ENCODE measurements at places on chromosomes 5 and 9.

DNA sequence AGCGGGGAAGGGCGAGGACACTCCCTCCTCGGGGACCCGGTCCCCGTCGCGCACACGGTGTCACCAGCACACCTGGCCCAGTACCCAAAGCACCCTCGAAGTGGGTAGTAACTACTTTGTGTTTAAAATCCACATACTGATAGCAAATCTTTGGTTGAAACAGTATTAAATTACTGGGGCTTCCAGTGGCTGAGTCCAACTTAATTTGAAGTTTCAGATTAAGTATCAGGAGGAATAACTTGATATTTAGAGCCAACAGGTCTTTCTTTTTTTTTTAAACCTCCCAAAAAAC lies 615 bp downstream of the ATG10 start:
- no peak for DNase-seq

DNA sequence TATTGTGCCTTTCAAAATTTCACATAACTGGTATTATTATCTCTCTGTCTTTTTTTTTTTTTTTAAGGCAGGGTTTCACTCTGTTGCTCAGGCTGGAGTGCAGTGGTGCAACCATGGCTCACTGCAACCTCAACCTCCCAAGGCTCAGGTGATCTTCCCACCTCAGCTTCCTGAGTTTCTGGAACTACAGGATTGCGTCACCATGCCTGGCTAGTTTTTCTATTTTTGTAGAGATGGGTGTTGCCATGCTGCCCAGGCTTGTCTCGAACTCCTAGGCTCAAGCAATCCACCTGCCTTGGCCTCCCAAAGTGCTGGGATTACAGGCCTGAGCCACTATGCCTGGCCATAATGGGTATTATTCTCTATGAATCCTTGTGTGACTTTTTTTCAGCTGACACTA lies 402.3 kb upstream of the SMARCA2 start:
- no peak for DNase-seq

GRCh38 chr9:38061326-38061977 lies 7.6 kb downstream of the SHB start:
- DNase-seq: no peak

GRCh38 chr5:148569948-148570347 lies 84.4 kb downstream of the HTR4 start:
- DNase-seq: no peak

GRCh38 chr5:67021031-67021430 lies 175.6 kb downstream of the CD180 start:
- DNase-seq: no peak

DNA sequence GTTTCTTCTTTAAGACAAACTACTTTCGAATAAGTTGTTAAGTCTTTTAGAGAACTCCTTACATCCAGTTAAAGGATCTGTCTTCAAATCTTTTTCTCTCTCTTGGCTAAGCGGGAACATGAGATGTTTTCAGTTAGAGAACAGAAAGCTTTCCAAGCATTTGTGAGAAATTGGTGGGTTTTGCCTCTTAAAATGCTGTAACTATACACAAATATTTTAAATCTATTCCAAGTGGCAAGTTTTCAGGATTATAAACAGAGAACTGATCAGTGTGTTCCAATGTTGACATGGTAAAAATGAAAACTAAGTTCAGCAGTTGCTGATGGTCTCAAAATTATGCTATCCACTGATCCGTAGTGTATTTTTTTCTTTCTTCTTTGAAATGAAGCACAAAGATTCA lies 100.4 kb downstream of the EBF1 start:
- DNase-seq: no peak

GRCh38 chr5:143170104-143170503 lies 233.4 kb downstream of the NR3C1 start:
- DNase-seq: no peak

DNA sequence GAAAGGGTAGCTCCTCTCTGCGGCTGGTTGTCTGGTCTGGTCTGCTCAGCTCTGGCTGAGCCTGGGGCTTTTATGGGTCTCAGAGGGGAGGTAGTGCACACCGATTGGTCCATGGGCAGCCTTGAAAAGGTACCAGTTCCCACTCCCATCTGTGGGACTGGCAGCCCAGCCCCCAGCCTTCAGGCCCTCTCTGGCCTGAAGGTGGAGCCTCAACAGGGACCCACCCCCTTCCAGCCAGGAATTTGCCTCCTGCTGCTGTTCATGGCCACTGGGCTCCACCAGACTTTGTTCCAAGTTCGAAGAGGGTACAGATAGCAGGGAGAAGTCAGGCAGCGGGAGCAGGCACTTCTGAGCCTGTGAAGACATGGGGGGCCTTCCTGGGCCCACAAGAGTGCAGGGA lies 165.3 kb upstream of the SLC27A6 start:
- no peak for DNase-seq

DNA sequence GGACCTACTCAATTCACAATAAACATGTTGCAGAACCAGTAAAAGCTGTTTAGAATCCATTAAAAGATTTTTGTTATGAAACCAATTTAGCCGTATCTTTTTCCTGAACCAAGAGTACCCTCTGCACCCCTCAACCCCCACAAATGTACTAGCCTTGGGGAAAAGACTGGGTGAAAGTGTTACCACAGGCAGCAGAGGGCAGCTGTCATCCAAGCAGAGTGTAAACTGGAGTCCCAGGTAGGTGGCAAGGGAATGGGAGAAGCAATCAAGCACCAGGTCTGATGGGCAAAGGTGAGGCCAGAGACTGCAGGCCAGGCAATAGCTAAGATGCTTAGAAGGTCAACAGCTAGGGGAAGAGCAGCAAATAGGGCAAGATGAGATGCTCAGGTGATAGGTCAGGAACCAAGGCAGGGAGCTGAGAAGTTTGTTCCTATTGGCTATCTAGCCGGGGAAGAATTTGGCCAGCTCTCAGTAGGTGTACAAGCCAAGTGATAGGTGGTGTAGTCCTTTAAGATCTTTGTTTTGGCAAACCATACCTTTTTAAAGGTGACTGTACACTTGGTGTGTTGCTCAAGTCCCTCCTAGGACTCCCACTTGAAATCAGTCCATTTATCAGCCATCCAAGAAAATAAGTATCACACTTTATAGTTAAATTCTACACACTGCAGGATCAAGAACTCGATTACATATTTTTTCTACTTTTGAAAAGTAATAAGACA lies 77.8 kb upstream of the CCDC112 start:
- DNase-seq: no peak

GRCh38 chr9:89637787-89638186 lies 33.0 kb downstream of the GADD45G start:
- no peak for DNase-seq

DNA sequence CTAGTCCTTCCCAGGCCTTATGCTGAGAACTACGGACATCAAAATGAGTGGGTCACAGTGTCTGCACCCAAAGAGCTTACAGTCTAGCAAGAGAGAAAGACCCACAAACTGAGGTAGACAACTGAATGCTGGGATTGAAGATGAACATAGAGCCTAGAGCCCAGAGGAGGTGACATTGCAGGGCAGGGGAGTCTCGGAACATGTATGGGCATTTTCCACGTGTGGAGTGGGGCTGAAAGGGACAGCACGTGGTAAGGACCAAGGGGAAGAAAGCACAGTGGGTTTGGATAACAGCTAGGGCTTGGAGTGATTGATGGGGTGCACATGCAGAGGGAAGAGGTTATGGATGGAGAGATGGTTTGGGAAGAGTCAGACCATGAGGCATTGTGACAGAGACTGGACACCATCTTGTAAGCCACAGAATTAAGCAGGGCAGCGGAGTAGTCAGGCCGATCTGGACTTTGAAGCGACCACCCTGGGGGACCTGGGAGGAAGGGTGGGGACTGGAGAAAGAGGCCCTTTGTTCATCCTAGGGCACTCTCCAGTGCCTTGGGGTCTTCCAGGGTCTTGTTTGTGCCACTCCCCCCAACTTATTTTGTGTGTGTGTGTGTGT lies 47.5 kb upstream of the SH3PXD2B start:
- no peak for DNase-seq

DNA sequence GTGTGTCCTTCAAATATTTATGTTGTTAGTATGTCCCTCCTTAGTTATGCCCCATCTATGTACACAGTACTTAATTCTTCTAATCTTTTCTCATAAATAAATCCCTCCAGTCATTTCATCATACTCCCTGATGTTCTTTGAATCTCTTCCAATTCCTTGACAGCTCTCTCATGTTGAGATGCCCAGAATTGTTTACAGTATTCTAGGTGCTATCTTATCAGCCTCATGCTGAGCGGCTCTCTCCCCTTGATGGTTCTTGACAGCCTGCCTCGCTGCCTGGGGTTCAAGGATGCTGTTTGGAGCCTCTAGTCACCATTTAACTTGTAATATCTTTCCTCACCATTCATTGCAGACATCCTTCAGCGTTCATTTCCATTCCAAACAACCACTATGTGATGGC lies 799.2 kb downstream of the BRINP1 start:
- no peak for DNase-seq

- no peak for DNase-seq
Measured at GRCh38 chr9:133773889-133774655, 35.9 kb upstream of the SARDH start.

DNA sequence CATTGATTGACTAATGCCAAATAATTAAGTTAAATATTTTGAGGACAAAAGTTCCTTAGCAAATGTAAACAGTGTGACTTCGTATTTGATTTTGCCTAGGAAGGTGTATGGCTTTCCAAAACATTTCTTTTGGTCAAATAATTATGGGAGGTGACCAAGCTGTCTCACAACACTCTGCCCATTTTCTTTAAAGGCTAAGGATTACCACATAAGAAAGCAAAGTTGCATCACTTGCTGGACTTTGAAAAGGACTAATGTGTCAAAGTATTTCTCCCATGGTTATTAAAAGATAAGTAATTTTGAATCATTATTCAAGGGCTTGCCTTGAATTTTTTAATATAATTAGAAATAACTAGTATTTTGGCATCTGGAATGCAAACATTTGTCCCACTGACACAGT lies 74.7 kb downstream of the HAPLN1 start:
- no peak for DNase-seq

DNA sequence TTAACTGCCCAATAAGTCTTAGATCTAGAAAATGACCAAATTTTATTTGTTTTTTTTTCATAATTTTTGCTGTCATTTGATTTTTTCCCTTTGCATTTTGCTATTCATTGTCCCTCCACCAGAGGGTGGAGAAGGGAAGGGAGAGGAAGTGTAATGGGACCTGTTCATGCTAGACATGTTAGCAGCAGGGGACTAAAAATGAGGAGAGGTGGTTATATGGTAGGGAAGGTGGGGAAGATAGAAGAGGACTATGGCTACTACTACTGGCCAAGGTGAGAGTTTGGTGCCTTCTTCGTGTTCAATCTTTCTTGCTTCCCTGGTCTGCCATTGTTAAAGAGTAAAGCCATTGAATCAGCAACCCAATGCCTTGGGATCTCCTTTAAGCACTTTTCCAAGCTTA lies 6.4 kb downstream of the GRIA1 start:
- DNase-seq: no peak

- no peak for DNase-seq
Measured at GRCh38 chr5:67639976-67640375, 443.4 kb upstream of the CD180 start.

- DNase-seq: no peak
Measured at GRCh38 chr5:32814620-32815019, 103.5 kb downstream of the NPR3 start.

DNA sequence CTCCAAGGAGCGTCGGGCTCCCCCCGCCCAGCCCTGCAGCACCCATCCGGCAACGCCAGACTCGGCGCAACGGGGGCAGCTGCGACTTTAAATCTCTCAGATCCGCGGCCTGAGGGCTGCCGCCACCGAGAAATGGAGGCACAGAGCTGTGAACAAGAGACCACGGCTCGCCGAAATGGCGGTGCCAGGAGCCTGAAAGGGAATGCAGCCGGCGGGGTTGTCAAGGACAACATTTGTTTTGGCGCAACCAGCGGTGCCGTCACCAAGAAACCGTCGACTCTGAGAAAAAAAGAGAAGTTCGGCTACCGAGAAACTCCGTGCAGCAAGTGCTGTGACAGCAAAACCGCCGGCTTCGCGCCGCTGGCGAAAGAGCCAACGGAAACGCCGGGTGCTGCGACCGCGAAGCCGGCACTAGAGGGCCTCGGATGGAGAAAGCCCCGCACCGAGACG lies 2.1 kb upstream of the ANXA2R start:
- peak; percentile 76 for DNase-seq

GRCh38 chr5:83965441-83965840 lies 244.8 kb upstream of the HAPLN1 start:
- no peak for DNase-seq

GRCh38 chr9:90105773-90106172 lies 501.0 kb downstream of the GADD45G start:
- DNase-seq: no peak

- DNase-seq: no peak
Measured at GRCh38 chr5:132780577-132780976, 3.5 kb upstream of the SEPTIN8 start.

- no peak for DNase-seq
Measured at GRCh38 chr5:151007430-151008209, 12.8 kb upstream of the GPX3 start.

GRCh38 chr5:36006163-36006562 lies 15.0 kb upstream of the UGT3A1 start:
- DNase-seq: no peak

DNA sequence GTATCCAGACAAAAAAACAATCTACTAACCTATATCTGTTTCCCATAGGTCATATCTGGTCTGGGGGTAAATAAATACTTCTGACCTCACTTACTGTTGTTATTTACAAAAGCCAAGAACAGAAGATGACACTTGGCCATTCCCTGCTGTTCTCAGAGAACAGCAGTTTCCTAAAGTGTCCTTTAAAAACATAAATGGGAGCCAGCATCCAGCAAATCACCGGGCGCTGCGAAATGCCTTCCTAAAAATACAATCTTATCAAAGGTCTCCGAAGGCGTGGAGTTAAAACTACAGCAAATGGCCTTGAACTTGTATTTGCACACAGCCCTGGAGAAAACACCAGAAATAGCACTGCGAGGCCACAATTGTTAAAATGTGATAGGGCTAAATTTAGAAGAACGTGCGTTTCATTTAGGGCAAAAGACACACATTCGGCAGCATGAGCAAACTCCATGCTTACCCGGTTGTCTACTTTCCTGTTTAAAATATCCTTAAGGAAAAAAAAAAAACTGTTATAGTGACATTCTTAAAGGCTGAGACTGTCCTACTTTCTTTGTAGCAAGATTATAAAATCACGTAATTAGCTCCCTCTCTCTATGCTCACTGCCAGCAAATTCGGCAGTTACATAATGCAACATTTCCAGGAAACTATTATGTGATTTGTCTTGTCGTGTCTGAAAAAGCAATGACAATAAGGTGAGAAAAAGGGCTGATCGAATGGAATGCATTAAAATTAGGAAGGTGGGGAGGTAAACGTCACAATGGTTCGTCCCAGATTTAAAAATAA lies 1.5 kb downstream of the NFIL3 start:
- no peak for DNase-seq

- DNase-seq: no peak
Measured at GRCh38 chr9:14136047-14136635, 177.8 kb downstream of the NFIB start.

DNA sequence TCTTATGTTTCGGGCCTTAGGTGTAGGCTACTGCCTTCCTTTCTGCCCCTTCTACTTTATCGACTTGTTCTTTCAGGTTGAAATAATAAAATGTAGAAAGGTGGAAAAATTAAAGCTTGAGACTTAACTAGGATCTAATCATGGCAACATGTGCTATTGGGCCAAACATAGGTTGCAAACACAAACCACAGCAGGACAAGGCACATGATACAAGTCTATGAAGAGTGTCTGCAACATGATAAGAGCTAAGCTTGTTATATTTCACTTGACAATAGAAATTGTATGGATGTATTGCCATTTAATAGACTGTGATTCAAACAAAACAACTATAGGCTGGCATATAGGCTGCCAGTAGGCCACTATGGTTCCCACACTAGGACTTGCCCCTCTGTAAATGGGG lies 1.7 kb upstream of the ERAP2 start:
- DNase-seq: no peak

Measured in stimulated activated CD8-positive, alpha-beta memory T cell treated with anti-CD3 and anti-CD28 coated beads, Interleukin-7, amount 100 ng/mL, for 1 hour (primary cell).